CD4-positive, alpha-beta T cell treated with Interleukin-6 for 4 hours (primary cell): ENCODE measurements at places on chromosomes 5 and 9.

GRCh38 chr5:127303404-127303803 is 12.8 kb downstream of the MEGF10 start:
- DNase-seq: no peak

DNA sequence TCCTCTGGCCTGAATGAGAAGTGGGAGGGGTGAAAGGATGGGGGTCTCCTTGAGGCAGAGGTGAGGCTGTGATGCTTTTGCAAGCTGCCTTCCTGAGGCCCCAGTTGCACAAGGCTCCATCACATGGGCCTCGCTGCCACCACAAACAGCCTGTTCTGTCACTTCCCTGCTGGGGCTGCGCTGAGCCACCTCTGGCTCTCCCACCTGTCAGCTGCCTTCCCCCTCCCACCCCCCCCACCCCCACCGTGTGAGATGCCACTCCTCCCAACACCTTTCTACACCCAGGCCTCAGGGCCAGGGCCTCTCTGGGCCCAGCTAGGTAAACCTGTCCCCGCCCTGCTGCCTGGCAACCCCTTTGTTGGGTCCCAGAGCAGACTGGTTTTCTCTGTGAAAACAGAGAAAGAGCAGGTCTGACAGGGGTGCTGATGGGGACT is 4.5 kb upstream of the PDLIM4 start:
- no peak for DNase-seq

DNA sequence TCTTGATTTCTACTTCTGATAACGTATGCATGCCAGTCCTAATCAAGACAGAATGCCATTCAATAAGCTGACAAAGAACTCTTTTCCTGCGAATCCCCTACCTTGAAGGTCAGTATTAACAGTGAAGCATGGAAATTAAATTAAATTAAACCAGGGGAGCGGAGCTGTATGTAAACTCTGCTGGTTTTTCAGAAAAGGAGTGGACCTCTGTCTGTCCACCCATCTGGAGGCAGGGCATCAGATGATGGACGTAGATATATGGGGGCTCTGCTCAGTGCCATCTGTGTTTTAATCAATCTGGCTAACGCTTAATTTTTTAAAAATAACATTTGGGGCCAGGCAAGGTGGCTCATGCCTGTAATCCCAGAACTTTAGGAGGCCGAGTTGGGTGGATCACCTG is 101.9 kb downstream of the ROR2 start:
- no peak for DNase-seq

GRCh38 chr5:83011985-83012384 is 65.2 kb downstream of the TMEM167A start:
- DNase-seq: no peak

DNA sequence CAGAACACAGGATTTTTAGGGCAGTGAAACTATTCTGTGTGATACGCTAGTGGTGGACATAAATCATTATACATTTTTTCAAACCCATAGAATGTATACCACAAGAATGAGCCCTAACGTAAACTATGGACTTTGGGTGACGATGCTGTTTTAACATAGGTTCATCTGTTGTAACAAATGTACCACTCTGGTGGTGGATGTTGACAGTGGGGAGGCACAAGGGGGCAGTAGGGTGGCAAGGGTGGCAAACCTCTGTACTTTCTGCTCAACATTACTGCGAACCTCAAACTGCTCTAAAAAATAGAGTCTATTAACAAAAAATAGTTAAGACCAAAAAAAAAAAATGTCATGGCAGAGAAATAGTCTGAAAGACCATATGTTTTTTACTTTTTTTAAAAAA is 9.1 kb upstream of the MVB12B start:
- peak; percentile 60 for DNase-seq

- no peak for DNase-seq
These were observed 477.4 kb upstream of the ADAMTS16 start for GRCh38 chr5:4662756-4663155.

GRCh38 chr5:53105611-53106300 is 3.8 kb downstream of the MOCS2 start:
- no peak for DNase-seq

GRCh38 chr9:76932757-76933156 is 26.8 kb upstream of the PRUNE2 start:
- no peak for DNase-seq

DNA sequence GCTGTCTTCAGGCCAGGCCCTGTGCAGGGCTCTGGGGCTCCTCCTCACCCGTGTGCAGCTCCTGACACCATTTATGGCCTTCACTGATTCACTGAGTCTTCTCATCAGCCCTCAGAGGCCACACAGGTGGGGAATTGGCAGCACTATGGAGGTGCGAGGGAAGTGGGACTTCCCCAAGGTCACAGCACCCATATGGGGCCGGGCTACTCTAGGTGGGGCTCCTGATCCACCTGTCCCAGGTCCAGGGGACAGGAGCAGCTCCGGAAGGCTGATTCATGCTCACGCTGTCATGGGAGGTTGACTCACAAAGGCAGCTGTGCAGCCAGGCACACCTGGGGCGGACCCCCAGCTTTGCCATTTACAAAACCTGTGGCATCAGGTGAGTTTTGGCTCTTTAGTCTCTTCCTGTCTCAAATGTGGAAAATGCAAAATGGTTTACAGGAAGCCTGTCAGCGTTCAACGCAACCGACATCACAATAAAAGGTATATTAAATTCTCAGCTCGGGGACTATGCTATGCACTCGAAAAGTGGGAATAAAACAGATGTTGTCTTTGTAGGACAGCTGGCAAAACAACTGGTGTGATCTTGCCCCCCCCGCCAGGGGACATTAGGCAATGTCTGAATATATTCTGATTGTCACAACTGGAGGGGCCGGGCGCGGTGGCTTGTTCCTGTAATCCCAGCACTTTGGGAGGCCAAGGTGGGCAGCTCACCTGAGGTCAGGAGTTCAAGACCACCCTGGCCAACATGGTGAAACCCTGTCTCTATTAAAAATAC is 15.0 kb downstream of the NAIF1 start:
- no peak for DNase-seq

- no peak for DNase-seq
These were observed 30.0 kb upstream of the PCSK1 start for GRCh38 chr5:96463091-96463490.

- DNase-seq: peak; percentile 90
These were observed 45.4 kb downstream of the ANXA2R start for GRCh38 chr5:42994555-42995359.

DNA sequence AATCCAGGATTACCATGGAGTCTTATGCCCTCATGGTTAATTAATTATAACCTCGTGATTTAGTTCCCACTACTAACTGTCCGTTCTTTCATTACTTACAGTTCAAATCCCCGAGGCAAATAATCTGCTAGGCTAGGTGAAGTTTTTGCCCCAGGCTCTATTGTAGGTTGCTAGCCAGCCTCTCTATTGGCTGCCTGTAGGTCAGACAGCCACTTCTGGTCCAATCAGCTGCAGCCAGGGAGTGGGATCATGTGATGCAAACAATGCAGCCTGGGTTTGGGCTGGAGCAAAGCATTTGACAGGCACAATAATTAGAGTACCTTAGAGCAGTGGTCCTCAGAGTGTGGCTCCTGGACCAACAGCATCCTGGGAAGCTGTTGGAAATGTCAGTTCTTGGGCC is 17.7 kb downstream of the TMEM252 start:
- DNase-seq: no peak

DNA sequence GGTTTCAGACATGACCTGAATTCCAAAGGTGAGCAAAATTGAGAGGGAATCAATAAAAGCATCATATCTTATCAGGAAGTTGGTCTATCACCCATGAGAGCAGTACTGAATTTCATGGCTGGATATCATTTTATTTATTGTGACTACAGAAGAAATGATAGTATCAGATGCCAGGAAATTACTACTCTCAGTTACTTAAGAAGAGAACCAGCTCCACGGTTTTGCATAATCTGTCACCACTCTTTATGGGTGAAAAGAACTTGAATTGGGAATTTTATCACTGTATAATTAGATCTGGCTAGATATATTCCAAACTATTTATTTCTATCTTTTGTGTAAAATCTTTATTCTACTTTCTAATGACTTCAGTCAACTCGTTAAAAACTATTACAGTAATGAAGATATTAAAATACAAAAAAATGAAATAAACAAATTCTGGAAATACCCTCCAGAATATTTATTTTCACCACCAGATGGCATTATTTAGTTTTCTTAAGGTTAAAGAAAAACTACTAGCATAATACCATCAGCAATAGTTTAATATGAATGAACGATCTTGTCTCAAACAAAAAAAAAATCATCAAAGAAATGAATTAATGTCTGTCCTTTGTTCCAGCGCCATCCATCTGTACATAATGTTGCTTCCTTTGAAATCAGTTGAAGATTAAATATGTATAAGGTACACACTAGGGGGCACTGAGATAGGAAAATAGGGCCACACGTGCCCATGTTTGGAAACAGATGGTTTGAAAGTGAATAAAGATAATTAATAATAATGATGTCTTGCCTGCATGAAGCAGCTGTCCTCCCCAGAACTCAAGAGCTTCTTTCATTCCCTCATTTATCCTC is 84.7 kb upstream of the SLCO6A1 start:
- DNase-seq: no peak

DNA sequence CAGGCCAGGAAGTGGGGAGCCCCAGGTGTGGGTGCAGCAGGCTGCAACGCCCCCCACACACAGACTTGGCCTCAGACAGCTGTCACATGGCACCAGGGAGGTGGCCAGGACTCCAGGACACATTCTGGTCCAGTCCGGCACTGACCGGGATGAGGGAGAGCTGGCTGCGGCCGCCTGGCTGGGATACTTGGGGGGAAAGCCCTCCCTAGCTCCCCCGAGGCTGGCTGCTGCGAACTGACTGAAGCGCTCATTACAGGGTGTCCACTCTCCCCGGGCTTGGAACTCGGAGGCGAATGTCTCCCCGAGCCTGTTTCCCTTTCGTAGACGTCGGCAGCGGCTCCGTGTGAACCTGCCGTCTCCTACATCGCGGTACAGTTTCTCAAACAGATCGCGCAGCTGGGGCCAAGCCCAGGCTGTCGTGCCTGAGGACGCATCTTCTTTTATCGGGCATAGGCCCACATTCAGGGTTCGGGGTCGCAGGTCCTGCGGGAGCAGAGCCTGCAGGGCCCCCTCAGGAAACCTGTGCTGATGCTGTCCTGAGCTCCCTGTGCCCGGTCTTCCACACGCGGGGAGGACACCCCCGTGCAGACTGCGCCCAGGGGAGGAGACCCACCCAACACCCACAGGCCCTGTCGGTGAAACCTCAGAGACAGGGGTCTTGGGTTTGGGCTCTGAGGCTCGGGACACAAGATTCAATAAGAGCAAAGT is 19.8 kb downstream of the NACC2 start:
- DNase-seq: no peak

- DNase-seq: no peak
These were observed 117.9 kb upstream of the CDH18 start for GRCh38 chr5:20105915-20106314.

GRCh38 chr5:151151793-151152192 is 5.8 kb downstream of the ANXA6 start:
- DNase-seq: no peak

GRCh38 chr9:78856144-78856543 is 559.2 kb downstream of the PSAT1 start:
- DNase-seq: no peak

DNA sequence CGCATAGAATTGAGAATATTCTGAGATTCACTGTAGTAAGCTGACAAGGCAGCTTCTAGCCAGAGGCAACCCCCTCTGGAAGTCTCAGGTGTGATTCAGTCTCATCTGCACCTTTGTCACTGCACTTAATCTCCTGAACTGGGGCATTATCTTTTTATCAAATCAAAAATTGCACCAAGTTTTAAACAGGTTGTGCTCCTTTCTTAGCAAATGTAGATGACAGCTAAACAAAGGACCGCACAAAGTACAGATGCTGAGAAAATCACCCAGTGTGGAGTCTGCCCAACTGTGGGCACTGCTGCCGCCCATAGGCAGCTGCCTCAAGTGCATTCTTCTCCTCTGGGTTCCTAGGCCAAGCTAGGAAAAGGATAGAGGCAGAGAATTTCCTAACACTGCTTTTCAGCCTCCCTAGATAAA is 51.1 kb downstream of the STARD4 start:
- no peak for DNase-seq

GRCh38 chr5:35192506-35192905 is 37.8 kb downstream of the PRLR start:
- DNase-seq: no peak

DNA sequence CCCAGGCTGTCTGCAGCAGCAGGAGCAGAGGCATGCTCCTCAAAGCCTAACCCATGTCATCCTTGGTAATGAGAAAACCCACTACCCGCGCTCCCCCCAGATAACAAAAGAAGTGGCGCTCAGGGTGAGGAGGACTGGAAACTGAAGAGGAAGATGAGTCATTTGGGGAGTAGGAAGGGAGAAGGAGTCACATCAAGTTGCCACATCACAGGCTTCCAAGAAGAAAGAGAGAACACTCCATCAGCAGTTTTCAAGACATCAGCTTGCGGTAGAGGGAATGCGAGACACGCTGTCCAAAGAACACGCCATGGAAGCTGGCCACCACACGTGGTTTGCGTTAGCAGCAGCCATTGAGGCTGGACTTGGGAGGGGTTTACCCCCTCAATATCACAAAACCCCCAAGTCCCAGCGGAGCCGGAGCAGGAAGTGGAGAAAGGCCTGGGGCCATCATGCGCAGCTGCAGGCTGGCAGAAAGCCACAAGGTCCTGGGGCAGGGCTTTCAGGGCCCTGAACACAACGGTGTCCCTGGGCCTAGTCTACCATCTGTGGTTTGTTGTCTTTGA is 41.5 kb downstream of the SH3PXD2B start:
- DNase-seq: no peak

DNA sequence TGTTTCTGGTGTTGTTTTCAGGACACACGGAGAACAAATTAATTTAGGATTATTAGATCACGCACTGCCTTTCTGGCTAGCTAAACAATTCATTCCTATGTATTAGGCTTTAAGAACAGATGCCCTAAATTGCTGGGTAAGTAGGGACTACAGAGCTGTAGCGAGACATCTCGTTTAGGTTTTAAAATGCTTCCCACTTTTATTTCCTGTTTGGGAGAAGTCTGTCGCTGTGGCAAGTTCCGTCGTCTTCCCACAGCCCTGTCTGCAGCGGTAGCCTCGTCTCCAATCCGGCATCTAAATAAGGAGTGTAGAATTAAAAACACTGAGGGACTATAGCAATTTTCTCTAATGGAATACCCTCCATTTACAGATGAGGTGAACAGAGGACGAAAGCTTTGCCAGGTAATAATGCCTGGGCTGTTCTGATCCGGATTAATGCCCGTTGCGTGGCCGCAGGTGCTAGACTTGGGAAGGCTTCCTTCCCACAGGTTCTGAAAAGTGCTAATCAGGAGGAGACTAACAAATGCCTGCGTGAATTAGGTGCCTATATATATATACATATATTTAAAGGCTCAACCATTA is 1.3 kb upstream of the TRIM36 start:
- no peak for DNase-seq

GRCh38 chr5:110973510-110973909 is 98.0 kb upstream of the TSLP start:
- DNase-seq: no peak

GRCh38 chr9:112145886-112146285 is 29.2 kb downstream of the SUSD1 start:
- DNase-seq: no peak
